ENCODE measurements at places on chromosomes 3 and 15.

- no peak for DNase-seq
Measured at GRCh38 chr3:20904671-20905070, 718.7 kb upstream of the SGO1 start.

DNA sequence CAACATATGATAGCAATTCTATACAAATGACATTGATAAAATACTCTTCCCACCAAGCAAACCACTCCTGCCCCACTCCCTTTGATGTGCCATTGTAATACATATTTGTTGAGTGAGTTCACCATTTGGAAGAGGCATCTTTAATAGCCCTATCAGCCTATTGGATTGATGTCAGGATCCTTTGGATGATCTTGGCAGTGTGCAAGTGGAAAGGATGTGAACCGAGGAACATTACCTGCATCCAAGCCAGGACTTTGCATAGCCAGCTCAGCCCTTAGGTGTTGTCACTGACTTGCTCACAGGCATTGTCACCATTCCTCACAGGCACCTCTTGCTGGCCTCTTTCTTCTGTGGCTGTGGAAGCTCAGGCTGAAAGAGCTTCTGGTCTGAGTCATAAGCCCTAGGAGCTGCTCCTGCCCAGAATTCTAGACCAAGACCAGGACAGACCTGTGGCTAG is 16.5 kb upstream of the TIMP4 start:
- no peak for DNase-seq

DNA sequence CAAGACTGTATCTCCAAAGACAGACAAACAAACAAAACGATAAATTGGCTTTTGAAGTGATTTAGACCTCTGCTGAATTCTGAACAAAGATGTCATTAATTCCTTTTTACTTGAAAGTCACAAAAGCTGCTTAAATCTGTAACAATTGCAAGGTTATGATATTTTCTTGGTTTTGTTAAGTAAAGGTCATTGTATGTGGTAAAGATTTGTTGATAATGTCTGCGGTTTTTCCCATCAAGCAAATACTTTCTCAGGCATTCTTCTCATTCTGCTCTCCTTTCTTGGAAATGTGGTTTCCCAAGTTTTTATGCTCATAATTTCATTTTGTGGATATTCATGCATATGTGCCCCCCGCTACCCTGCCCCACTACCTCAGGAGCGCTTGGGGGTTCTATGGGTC is 116.5 kb downstream of the SLMAP start:
- no peak for DNase-seq

- no peak for DNase-seq
Measured at GRCh38 chr15:89774492-89774891, 1.6 kb upstream of the MESP2 start.

DNA sequence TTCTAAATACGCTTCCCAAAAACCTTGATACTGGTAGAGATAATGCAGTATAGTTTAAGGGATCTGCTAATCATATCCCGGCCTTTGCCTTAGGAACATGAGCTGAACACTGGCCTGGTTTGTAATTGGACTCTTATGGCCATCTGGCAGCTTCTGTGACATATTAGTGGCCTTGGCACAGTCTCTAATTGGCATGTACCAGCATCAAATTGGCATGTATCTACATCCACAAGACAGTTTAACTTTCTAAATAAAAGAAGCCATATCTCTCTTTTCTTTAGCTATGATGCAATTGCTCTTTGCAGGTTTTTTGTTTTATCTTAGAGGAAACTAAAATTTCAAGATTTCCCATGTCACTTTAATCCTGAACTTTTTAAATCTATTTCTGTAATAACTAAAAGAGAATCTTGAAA is 44.6 kb upstream of the FILIP1L start:
- no peak for DNase-seq

- DNase-seq, result no peak
Measured at GRCh38 chr15:61410662-61411061, 181.6 kb upstream of the RORA start.

DNA sequence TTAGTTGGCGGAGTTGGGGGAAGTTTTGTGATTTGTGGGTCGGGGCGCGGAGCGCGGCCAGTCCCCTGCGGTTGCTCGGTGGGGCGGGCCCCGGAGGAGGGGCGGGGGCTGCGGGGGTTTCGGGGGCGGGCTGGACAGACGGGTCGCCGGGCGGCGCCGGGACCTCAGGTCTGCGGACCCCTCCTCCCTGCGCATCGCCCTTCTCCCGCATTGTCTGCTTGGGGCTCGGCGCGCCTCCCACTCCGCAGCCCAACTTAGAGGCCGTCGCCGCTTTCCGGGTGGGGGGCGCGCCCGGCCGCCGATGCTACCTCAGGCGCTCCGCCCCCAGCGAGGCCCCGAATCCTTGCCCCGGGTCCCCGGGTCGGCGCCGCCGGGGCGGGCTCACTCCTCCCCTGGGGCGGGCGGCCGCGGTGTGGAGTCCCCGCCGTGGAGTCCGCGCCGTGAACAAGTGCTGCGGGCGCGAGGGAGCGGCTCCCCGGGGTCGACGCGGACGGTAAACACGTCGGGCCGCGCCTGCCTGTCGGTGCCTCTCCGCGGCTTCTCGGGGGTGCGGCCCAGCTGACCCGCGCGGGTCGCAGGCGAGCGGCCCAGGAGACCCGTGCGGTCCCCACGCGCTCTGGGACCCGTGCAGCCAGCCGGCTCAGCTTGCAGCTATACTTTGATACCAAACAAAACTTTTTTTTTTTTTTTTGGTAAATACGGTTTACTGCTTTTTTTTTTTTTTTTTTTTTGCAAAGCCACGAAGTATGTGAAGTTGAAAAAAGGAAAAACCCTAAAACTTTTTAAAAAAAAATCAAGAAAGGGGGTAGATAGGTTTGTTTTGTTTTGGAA is 624 bp downstream of the AKAP13 start:
- DNase-seq, result peak; percentile 76

DNA sequence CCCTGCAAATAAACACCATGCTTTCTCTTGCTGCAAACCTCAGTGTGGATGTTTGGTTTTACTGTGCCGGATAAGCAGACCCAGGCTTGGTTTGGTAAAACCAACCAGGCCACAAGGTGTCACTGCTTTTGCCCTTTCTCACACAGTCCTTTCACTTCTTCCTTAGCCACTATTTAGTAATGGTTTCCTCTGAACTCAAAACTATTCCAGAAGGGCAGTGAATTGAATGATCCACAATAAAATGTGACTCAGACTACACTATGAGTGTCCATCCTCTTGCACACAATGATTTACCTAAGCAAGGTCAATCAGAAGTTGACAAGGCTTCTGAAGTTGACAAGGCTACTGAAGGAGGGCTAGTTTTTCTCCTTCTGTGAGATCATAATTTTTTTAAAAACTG is 552.4 kb upstream of the CCDC54 start:
- no peak for DNase-seq

DNA sequence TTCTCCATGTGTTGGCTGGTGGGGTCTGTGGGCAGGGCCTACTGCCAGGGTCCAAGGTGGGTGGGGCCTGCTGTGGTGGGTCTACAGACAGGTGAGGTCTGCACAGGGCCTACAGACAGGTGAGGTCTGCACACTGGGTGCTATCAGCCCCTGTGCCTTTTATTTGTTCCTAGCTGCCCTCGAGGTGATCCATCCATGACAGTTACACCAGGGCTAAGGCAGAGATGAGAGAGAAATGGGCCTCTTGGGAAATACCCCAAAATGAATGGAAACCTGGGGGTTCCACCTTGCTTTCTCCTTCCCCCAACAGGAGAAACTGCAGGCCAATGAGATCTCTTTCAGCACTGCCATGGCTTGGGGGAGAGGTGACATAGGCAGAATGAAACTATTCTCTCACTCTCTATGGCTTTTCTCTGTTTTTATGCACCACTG is 36.4 kb downstream of the CFAP100 start:
- no peak for DNase-seq
